Bronchial epithelial cell (primary cell): ENCODE measurements at places on chromosomes 1 and 21. TPM values are rescaled to one million over a fixed set of nuclear protein-coding genes. Genes with fewer than 3 reads are reported as not detected.
A peak's percentile ranks its signal among the peaks of the same experiment; 100 is the strongest.

- no peak for DNase-seq
Measured at GRCh38 chr1:160618763-160619274, 28.0 kb downstream of the SLAMF1 start.

DNA sequence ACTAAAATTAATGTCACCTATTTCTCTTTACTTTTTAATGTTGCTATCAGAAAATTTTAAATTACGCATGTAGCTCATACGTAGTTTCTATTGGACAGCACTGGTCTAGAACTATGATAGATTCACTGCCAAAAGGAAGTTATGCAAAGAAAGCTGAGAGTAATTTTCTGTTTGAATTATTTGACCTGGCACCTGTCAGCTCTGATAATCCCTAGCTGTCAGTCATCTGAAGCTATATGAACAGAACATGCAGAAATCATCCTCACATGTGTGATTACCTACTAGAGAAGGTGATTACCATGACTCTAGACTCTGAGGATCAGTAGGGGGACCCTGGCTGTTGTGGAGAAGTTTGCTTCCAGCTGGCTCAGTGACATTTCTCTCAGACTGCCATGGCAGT lies 40.8 kb downstream of the F5 start:
- DNase-seq: no peak

DNA sequence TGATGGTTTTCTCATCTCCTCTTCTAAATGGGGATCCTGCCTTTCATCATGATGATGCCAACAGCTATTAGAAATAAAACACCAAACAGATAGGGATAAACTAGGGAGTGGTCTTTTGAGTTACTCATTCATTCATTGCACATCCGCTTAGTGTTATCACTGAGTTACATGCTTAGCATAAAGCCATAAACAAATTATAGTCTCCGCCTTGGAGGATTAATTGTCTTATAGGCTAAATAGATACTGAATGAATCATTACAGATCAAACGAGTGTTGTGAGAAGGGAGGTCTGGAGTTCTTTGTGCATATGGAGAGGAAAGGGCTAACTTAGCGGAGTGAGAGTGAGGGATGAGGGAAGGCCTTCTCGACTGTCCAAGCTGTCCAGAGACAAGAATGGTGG lies 19.8 kb upstream of the GUCA2B start:
- DNase-seq: no peak

GRCh38 chr1:156160743-156161171 lies 7.4 kb downstream of the SEMA4A start:
- DNase-seq: no peak

- DNase-seq: no peak
Measured at GRCh38 chr1:174149216-174149615, 10.1 kb upstream of the RABGAP1L start.

- DNase-seq: no peak
Measured at GRCh38 chr1:9078752-9079500, 9.5 kb upstream of the SLC2A5 start.

DNA sequence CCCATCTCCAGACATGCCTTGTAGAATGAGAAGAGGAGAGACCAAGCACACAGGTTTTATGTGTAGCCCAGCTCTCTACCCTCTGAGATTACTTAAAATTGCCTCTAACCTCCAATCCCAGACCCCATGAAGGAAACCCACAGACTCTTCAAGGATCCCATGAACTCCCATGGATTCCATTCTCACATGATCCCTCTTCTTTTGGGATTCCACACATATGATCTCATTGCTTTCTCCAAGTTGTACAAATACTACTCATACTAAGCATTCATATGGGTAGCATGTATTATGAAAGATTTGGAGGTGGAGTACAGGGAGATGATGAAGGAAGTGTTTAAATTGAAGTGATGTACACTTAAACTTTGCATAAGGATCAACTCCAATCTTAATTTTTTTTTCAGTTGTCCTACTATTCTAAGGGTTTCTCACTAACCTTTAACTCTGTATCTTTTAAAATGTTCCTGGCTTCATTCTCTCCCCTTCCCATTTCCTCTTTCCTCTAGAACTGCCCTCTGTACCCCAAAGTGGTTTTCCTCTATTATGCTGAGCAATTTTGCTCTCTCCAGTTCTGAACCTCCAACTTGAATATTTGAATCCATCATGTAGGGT lies 41.6 kb downstream of the MFSD2A start:
- peak; percentile 48 for DNase-seq

DNA sequence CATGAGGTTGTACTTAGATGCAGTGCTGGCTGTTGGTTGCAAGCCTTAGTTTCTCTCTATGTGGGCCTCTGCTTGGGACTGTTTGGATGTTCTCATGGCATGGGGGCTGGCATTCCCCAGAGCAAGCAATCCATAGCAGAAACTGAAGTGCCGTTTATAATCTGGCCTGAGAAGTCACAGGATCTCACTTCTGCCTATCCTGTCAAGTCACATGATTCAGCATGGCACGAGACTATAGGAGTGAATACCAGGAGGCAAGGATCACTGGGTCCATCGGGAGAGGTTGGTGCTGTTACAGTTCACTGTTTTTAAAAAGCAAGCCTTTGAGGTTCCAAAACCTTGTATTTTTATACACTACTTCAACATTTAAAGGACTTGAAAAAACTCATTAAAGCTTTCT lies 16.7 kb downstream of the COLGALT2 start:
- DNase-seq: no peak

GRCh38 chr1:168535536-168535935 lies 8.3 kb downstream of the XCL2 start:
- DNase-seq: no peak

DNA sequence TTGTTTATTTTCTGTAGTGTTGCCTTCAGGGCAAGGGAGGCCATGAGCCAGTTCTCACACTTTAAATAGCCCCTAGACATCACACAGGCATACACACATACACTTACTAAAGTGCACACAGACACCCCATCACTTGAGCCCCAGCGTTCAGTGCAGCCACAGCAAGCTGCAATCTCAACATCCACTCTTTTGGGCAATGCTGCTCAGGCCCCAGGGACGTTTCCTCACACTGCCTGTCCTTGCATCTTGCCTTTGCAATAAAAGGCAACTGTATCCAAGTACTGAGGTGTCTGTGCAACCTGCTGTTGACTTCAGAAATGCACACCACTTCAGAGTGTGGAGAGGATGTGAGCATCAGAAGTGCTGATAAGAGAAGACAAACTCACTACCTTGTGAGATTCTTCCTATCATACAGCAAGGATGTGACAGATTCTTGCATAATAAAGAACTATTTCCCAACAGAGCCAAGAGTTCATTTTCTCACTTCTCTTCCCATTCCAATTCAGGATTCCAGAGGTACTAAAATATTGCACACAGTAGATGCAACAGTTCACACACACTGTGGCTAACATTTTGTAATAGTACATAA lies 36.2 kb downstream of the IRF2BP2 start:
- DNase-seq: peak; percentile 33

DNA sequence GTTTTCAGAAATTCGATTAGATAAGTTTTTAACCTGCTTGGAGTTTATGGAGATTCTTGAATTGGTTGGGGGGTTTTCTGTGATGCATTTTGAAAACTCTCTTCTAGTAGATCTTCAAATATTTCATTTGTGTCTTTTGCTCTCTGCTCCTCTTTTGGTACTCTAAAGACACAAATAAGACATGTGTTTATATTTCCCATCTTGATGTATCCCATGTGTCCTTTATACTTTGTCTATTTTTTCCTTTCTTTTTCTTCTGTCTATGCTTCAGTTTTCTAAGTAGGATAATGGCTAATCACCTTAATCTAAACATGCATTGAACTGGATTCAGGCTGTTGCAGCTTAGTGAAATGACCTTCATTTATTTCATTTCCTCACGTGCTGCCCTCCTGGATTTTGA lies 63.8 kb upstream of the C1orf87 start:
- DNase-seq: no peak

INSRR gene
- total RNA-seq: not detected in 2 replicates

PRAMEF2 gene
- not detected in 2 replicates for total RNA-seq

LCE3E gene
- not detected in 2 replicates for total RNA-seq

SH3BGR gene
- 5.0 and 13.7 TPM in 2 replicates for total RNA-seq

SLC25A34 gene
- total RNA-seq: under 0.01 and 0.38 TPM in 2 replicates

USP33 gene
- total RNA-seq: 36.6 and 46.1 TPM in 2 replicates

PLA2G2D gene
- total RNA-seq: not detected in 2 replicates

LDLRAD1 gene
- 0.26 and 0.90 TPM in 2 replicates for total RNA-seq

VSIG8 gene
- not detected in 2 replicates for total RNA-seq
